ENCODE measurements at places on chromosomes 3 and 15. TPM values are rescaled to one million over a fixed set of nuclear protein-coding genes. Genes with fewer than 3 reads are reported as not detected.
A peak's percentile ranks its signal among the peaks of the same experiment; 100 is the strongest.

DNA sequence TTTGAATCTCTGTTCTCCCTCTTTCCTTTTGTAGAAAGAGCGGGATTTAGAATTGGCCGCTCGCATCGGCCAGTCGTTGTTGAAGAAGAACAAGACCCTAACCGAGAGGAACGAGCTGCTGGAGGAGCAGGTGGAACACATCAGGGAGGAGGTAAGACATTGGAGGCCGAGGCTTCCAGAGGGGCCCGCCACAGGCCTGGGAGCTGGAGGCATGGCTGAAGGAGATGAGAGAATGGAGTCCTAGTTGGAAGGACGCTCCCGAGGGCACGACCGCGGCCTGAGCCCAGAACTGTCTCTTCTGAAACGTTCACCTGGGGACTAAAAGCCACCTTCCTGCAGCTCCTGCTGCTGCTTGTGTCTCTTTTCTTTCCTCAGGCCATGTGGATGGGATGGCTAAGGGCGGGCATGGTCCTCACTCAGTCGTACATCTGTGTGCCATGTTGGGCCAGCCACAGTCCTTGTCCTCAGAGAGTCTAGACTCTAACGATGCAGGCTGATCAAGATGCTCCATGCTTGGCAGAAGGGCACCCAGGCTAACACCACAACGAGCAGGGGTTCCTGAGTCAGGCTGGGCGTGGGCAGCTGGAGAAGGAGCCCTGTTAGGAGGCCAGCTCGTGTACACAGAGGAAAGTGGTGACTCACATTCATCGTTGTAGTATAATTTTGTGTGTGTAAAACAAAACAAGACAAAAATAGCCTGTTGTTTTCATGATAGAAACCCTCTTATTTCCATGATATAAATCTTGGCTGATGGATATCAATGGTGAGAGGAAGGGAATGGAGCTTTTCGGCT, 81.1 kb downstream of the CCK start:
- no peaks in the 10 kb centered on the region for H3K27me3 ChIP-seq
- no peaks in the 10 kb centered on the region for H3K4me1 ChIP-seq
- no peak overlapping the region for H3K27ac ChIP-seq
- no peaks in the 10 kb centered on the region for H3K36me3 ChIP-seq

GRCh38 chr3:151209654-151210053, 6.6 kb upstream of the GPR171 start:
- no peak overlapping the region for H3K4me3 ChIP-seq
- H3K27ac ChIP-seq: no peak overlapping the region
- H3K4me1 ChIP-seq: no peaks in the 10 kb centered on the region
- H3K27me3 ChIP-seq: no peaks in the 10 kb centered on the region
- no peak for DNase-seq
- no peaks in the 10 kb centered on the region for H3K36me3 ChIP-seq

GRCh38 chr15:55250941-55251340, 38.7 kb downstream of the RAB27A start:
- H3K4me1 ChIP-seq: no peaks in the 10 kb centered on the region
- peak overlapping the region; percentile 10 for H3K27ac ChIP-seq
- DNase-seq: no peak
- no peaks in the 10 kb centered on the region for H3K36me3 ChIP-seq
- H3K27me3 ChIP-seq: no peaks in the 10 kb centered on the region

DNA sequence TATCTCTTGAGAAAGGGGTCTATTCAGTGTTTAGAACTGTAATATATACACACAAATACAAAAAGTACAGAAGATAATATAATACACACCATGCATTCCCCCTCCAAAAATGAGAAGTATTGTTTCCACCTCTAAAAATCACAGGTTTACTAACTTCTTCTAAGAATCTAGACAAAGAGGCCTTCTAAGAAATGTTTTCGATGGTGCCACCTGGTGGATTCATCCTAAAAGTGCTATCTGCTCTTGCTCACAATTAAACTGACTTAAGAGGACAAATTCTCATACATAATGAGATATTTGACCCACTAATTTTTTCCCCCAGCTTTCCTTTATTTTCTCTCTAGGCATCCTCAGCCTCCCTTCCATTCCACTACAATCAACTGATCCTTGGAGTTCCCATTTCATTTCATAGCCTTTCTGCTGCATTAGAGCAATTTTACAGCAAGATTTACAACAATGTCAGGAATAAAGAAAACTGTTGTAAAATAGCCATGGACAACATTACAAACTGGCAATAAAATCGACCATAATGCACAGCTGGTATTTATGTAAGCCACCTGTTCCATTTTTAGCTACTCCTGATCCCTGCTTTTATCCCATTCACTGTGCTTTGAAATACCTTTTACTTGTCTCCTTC, 124.6 kb downstream of the ARRDC4 start:
- no peaks in the 10 kb centered on the region for H3K36me3 ChIP-seq
- no peak for DNase-seq
- no peaks in the 10 kb centered on the region for H3K4me1 ChIP-seq

DNA sequence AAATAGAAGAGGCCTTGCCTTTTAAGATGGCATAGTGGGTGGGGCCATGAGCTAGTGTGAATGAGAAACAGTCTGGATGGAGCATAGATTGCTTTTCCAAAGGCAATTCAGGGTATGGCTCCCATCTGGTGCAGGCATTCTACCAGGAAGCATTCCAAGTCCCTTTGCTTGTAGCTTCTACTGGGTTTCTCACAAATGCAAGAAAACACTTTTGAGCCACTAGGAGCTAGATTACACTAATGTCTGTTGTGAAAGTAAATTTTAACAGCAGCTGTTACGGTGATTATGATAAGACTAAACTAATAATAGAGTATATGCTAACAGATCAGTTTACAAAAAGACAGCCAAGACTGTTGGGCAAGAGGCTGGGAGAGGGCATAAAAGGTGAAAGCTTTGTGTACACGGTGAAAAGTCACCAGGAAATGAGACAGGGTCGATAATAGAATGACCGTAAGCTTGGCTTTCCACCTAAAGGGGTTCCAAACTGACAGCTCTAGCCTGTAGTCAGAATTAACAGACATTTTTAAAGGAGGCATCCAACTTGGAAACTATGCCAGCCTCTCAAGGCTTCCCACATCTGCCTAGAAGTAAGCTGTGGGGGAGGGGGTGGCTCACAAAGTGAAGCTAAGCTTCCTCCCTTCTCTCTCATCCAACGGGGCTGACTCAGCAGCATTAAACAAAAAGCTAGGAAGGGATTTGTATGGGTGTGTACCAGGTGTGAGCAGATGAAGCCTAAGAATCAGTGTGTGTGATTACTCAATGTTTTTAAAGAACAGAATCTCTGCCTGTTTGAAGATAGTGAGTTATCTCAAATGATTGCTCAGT, 61.1 kb upstream of the GPD1L start:
- H3K36me3 ChIP-seq: no peaks in the 10 kb centered on the region
- no peak overlapping the region for H3K4me3 ChIP-seq
- DNase-seq: no peak
- H3K27me3 ChIP-seq: no peaks in the 10 kb centered on the region

DNA sequence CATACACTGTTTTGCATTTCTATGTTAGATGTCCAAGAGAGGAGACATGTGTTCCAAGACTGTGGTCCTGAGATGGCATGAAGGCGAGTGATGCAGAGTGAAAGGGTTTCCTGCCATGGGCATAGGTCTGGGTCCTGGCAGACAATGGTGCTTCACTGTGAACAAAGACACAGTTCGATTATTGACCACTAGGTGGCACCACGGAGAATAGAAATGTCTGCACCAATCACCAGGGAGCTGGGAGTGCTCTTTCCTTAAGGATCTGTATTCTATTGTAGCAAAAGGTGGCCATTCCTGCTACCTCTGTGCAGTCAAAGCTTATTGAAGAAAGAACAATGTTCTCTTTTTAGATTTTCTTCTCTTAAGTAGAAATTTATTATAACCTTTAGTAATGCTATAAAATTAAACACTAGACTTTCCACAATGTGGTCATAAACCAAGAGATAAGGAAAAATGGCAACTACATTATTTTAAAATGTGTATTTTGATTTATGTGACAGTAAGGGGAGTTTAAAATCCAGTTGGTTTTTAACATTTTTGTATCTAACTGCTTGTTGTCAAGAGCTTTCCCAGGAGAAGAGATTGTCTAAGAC, 88.7 kb downstream of the GABRG3 start:
- DNase-seq: no peak
- H3K4me3 ChIP-seq: no peak overlapping the region
- H3K4me1 ChIP-seq: no peaks in the 10 kb centered on the region
- H3K27ac ChIP-seq: no peak overlapping the region
- no peaks in the 10 kb centered on the region for H3K36me3 ChIP-seq
- H3K27me3 ChIP-seq: no peaks in the 10 kb centered on the region

GRCh38 chr3:46926871-46927717, 49.5 kb downstream of the CCDC12 start:
- peak overlapping the region; percentile 91 for H3K27ac ChIP-seq
- H3K36me3 ChIP-seq: peaks cover 39% of the 10 kb centered on the region
- H3K4me3 ChIP-seq: no peak overlapping the region
- H3K27me3 ChIP-seq: no peaks in the 10 kb centered on the region
- H3K4me1 ChIP-seq: no peaks in the 10 kb centered on the region
- no peak for DNase-seq

DNA sequence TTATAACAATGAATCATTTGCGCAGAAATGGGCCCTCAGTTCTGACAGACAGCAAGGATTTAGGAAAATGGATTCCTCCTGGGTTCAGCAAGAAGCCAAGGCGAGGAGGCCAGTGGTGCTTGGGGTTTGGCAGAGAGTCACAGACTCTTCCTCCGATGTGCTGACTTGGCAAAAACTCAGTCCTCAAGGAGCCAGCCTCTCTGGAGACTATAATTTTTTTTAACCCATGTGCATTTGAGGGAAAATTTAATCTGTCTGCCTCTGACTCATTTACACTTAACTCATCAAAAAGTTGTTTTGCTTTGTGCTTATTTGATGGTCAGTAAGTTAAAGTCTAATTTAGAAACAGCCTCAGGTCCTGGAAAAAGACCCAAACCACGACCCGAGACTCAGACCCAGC, 34.2 kb upstream of the SLC24A5 start:
- H3K27me3 ChIP-seq: no peaks in the 10 kb centered on the region
- no peaks in the 10 kb centered on the region for H3K36me3 ChIP-seq
- DNase-seq: no peak
- H3K4me3 ChIP-seq: no peak overlapping the region
- no peak overlapping the region for H3K27ac ChIP-seq
- H3K4me1 ChIP-seq: no peaks in the 10 kb centered on the region

DNA sequence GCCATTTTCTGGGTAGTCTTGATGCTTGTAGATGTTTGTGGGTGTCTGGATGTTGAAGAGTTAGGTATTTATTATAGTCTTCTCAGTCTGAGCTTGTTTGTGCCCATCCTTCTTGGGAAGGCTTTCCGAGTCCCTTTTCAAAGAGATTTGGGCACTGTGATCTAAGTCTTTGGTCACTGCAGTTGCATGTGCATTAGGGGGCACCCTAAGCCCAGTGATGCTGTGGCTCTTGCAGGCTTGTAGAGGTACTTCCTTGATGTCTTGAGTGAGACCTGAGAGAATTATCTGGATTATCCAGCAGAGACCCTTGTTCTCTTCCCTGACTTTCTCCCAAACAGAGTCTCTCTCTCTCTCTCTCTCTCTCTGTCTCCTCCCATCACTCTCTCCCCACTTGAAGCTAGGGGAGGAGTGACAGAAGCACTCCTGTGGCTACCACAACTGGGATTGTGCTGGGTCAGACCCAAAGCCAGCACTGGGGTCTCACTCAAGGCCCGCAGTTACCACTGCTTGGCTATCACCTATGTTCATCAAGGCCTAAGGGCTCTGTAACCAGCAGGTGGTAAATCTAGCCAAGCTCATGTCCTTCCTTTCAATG, 68.5 kb downstream of the TMCO5A start:
- H3K27me3 ChIP-seq: no peaks in the 10 kb centered on the region
- DNase-seq: no peak

DNA sequence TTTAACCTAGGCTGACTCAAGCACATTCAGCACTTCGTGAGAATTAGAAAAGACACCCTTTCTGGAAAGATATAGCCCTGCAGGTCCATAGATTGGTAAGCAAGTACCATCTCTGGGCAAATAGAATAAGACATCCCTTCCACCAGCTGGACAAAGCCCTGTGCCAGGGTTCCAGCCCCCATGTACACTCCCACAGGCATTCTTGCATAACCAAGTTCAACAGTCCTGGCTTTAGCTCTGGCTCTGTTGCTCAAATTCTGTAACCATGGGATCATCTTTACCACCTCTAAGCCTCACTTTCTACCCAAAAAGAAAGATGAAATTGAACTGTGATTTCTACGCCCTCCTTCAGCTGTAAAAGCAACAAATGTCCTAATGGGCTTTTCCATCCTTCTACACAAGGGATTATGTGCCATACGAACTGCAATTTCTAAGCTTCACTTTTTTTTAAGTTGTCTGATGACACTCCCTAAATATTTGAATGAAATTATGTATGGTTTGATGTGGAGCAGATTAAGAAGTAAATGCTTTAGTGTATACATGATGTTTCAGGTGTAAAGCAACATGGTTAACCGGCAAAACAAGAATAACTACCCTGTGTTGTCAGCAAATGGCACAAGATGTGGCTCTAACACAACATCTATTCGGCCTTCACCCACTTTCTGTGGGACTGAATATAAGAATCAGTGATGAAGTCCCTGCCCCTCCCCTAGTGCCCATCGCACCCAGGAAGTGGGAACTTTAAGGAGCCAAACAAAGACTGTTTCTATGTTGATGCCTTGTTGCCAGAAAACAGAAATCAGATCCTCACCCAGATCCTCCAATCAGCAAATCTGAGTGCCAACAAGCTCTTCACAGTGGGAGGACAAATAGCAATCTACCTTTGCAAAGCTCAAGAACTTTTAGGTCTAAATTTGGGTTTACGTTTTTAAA, 165.7 kb downstream of the P3H2 start:
- DNase-seq: no peak
- H3K36me3 ChIP-seq: no peaks in the 10 kb centered on the region
- H3K4me3 ChIP-seq: no peak overlapping the region
- no peaks in the 10 kb centered on the region for H3K27me3 ChIP-seq
- no peak overlapping the region for H3K27ac ChIP-seq

DNA sequence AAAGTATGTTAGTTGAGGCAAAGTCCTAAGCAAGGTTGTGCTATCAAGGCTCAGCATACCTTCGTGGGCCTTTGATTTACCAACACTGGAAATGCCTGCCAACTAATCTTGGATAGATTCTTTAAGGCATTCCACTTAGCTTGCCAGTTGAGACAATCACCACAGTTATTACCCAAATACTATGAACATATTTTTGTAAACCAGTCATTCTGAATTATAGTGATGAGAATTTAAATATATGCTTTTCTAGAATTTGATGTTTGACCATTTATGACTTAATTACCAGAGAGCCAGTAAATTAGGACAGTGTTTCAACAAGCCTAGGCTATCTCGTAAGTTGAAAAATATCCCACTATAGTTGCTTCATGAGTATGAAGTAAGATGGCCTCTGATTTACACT, 15.5 kb downstream of the TRIM59 start:
- peaks cover 38% of the 10 kb centered on the region for H3K36me3 ChIP-seq
- H3K4me3 ChIP-seq: no peak overlapping the region
- no peak overlapping the region for H3K27ac ChIP-seq
- H3K27me3 ChIP-seq: no peaks in the 10 kb centered on the region

OSBPL10 gene
- total RNA-seq: 8.2 TPM

ANKUB1 gene
- total RNA-seq: not detected

GRCh38 chr15:64642875-64643274, 132.5 kb downstream of the RBPMS2 start:
- no peaks in the 10 kb centered on the region for H3K36me3 ChIP-seq
- H3K27ac ChIP-seq: no peak overlapping the region
- H3K4me3 ChIP-seq: no peak overlapping the region
- H3K4me1 ChIP-seq: no peaks in the 10 kb centered on the region
- no peak for DNase-seq
